ENCODE measurements at places on chromosomes 11 and 22.

DNA sequence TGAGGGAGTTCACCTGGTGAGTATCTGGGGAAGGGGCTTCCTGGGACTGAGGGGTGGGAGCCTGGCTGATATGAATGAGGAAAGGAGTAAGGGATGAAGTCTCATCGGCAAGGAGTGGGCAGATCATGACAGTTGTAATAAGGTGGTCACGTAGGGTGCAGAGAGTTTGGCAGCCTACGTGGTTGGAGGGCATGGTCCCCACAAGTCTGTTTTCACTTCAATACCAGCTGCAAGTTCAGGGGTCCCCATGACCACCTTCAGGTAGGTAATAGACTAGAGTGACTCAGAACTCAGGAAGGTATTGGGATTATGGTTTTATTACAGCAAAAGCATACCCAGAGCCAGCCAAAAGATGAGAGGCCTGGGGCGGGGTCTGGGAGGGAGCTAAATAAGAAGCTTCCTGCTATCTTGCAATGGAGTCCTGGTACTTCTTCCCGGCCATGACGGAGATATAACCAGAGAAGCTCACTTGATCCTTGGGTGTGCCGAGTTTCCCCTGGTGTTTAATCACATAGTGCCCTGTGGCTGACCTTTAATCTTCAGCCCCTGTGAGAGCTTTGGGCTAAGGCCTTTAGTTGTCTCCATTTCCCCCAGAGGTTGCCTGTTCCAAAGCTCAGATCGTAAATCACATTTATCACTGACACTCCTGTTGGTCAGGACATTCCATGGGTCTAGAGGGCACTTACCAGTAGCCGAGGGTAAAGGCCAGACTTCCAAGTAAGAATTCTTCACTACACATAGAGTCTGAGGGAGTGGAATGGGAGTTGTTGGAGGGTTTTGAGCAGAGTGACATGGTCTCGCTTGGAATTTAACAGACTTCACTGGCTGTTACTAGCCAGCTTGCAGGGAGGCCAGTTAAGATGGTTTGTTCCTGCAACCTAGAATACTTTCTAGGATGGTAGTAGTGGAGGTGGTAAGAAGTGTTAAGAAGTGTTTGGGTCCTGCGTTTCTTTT, 9.1 kb downstream of the SLC3A2 start:
- DNase-seq, result no peak

DNA sequence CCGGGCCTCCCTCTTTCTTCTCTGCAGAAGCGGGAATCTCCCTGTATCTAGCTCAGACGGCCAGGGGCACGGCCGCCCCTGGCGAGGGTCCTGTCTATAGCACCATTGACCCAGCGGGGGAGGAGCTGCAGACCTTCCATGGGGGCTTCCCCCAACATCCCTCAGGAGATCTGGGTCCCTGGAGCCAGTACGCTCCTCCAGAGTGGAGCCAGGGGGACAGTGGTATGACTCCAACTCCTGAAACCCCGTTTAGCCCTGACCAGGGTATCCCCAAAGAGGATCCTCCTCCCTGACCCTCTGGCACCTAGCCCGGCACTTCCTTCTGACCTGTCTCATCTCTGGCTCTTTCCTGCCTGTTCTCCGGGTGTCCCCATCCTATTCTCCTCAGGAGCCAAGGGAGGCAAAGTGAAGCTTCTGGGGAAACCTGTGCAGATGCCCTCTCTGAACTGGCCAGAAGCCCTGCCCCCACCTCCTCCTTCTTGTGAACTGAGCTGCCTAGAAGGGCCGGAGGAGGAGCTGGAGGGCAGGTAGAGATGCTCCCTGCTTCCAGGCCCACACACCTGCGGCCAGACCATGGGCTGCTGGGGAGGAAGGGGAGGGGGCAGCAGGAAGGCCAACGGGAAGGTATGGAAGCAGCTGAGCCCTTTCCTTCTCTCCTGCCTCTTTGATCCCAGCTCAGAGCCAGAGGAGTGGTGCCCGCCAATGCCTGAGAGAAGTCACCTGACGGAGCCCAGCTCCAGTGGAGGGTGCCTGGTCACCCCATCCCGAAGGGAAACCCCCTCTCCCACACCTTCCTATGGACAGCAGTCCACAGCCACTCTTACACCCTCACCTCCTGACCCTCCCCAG, 12.9 kb downstream of the ROBO3 start:
- DNase-seq, result no peak

GRCh38 chr11:75735181-75735845, 17.7 kb downstream of the MOGAT2 start:
- DNase-seq, result no peak

DNA sequence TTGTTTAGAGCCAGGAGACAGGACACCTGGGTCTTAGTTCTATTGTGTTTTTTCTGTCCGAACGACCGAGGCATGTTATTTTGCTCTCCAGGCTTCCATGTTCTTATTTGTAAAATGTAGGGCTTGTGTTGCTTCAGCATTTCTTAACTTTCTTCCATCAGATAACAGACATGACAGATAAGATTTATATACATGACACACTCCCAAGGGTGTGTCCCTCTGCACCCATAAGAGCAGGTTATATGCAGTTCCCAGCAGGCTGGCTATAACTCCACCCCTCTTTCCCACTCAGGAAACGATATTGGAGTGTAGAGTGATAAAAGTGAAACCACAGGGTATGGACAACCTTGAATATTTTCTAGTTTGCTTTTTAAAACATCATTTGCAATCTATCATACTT, 65.8 kb downstream of the APIP start:
- no peak for DNase-seq

DNA sequence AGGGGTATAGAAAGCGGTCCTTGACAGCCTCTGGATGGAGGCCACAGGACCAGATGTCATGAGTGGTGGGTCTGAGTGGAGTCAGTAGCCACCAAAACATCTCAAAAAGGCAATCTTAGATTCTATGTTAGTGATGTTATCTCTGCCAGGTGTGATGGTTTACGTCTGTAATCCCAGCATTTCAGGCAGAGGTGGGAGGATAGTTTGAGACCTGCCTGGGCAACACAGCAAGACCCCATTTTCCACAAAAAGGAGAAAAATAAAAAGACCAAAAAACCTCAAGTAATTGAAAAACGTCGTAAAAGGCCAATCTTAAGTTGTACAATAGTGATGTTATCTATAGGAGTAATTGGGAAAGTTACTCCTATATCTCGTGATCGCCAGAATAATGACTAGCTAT, 3.7 kb upstream of the MTCH2 start:
- DNase-seq, result no peak

GRCh38 chr22:22703203-22703570, 58.8 kb downstream of the GGTLC2 start:
- DNase-seq, result no peak

DNA sequence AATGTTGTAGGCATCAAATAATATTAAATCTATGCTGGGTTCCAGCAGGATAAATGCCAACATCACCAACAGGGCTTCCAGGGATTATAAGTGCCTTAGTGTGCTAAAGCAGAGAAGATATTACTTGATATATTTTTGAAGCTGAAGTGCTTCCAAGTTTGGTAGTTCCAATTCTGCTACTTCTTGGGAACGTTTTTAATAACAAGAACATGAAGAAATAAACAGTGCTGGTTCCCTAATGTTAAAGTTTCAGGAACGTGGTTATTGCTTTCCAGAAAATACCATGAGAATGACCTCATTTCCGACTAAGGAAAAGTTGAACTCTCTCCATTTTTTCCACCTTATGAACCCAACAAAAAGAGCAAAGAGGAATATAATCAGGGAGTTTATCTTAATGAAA, 4.6 kb upstream of the RNF185 start:
- DNase-seq, result no peak

GRCh38 chr11:115439969-115440540, 64.2 kb downstream of the CADM1 start:
- DNase-seq, result no peak

- DNase-seq, result no peak
These were observed 37.4 kb downstream of the PPME1 start for GRCh38 chr11:74208507-74208906.
